Activated CD8-positive, alpha-beta memory T cell treated with anti-CD3 and anti-CD28 coated beads for 48 hours (primary cell): ENCODE measurements at places on chromosomes 3 and 15.

DNA sequence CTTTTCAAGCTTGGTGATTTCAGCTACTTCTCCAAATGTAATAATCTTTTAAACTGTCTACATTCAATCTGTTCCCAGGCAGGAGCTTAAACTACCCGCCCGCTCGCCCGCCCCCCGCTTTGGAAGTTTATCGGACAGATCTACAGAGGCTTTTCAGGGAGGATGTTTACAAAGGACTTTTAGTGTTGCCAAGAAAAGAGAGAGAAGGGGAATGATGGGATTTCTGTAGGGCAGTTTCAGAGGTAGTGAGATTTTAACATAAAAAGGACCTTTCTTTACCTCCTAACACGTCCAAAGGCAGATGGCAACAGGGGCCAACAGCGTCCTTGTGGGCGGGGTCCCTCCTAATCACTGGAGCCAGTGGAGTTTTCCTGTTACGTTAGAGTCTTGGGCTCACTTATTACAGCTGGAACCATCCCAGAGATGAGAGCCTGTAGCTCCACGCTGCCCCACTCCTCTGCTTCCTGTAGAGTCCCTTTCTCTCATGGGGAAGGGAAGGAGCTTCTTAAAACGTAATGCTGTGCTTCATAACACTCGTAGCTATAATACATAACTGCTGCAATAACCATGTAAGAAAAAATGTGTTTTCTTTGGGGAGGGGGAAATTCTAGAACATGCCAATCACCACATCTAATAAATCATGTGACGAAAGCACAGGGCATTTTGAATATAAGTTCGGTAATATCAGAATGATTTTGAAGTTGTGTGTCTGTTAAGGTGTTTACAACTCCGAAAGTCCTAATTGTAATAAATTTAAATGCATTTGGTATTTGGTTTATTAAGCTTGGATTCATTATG, 30.9 kb downstream of the HES1 start:
- no peak for DNase-seq

DNA sequence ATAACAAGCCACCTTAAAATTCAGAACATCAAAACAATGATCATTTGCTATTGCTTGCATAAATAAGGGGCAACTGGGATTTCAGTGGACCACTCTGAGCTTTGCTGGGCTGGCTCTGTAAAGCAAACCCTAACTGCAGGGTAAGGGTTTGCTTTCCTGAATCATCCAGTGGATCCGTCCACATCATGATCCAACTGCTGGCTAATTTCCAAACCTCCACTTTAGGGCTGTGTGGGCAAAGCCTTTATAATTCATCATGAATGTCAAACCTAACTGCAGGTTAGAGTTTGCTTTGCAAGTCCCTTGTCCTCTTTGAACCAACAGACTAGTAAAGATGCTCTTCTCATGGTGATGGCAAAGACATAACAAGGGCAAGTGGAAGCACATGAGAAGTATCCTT, 76.1 kb downstream of the SYNPR start:
- no peak for DNase-seq

GRCh38 chr15:96737408-96737807, 406.9 kb downstream of the NR2F2 start:
- no peak for DNase-seq

GRCh38 chr3:24072193-24072592, 127.1 kb downstream of the NR1D2 start:
- DNase-seq, result no peak

DNA sequence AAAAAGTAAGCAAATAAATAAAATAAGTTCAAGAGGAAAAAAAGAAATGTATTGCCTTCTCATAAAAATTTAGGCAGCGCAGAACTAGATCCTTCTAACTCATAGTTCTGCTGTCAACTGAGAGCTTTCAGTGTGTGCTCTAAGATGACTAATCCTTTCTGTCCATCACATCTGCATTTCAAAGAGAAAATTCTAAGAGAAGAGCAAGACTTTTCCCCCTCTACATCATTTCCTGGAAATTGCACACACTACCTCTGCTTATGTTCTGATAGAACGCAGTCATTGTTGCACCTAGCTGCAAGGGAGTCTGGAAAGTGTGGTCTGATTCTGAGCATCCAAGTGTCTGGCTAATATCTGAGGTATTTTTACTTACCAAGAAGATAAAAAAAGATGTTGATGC, 39.6 kb upstream of the SLCO3A1 start:
- no peak for DNase-seq

DNA sequence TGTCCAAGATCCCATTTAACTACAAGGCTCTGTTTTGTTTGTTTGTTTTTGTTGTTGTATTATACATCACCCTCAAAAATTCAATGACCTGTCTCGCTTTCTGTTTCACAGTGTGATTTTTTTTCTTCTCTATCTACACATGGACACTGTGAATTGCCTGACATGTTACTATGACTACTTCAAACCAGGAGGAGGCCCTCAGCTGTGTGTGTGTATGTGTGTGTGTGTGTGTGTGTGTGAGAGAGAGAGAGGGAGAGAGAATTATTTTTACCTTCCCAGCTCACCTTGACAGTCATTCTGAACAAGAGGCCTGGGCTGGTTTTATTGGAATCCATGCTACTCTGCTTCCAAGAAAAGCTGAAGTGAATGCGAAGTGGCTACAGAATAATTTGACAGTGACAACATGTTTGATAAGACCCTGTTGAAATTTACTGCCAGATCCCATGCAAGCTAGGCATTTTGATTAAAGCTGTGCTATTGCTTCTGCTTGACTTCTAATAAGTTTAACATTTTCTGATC, 841.4 kb downstream of the NSUN3 start:
- DNase-seq, result no peak

DNA sequence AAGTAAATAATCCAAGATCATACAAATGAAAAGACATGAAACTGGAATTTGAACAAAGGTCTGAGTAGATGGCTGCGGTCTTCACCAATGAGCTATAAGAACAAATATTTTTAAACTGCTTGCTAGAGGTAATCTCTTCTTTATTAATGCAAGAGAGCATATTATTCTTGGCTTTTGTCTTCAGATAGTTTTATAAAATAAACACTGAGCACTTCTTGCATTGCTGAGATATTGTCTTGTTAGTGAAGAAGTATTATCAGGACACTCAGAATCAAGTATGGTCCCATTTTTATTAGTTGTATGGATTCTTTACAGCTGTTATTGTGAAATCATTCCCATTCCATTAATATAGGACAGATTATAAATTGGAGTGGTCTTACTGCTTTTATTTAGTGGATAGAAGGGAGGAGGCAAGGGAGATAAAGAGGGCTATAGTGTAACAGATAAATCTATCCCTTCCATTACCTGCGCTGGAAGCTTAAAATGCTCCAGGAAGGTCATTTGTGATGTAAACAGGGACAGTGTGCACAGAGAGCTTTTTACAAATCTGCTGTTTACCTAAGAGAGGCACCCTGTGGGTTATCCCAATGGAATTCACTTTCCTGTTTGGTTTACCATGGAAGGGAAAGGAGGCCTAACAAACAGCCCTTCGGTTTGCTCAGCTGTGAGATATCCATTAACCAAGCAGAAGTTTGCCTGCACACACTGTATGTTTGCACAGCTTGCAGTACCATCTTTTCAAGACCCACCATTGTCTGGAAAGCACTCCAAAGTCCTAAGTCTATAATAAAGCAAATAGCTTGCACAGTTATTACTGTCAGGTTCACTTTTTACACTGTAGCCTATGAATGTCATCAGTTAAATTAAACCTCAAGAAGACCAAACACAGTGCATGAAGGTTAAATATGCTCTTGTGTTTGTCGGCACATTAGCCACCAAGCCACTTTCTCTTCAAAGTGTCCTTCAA, 347.7 kb upstream of the TGFBR2 start:
- DNase-seq, result no peak
